ENCODE measurements at places on chromosomes 1 and 21. TPM values are rescaled to one million over a fixed set of nuclear protein-coding genes. Genes with fewer than 3 reads are reported as not detected.

Gene PFKL
- polyA plus RNA-seq: 123 TPM

Gene ABCA4
- polyA plus RNA-seq: 0.29 TPM

Gene OPRD1
- 0.56 TPM for polyA plus RNA-seq

Gene ESPN
- 6.8 TPM for polyA plus RNA-seq

Gene NLRP3
- 0.67 TPM for polyA plus RNA-seq

Gene TRIM67
- polyA plus RNA-seq: 0.32 TPM

Gene BARHL2
- not detected for polyA plus RNA-seq

Gene GRIK3
- polyA plus RNA-seq: 1.1 TPM

Gene PDC
- not detected for polyA plus RNA-seq

Gene SRRM1
- 82.0 TPM for polyA plus RNA-seq

Gene GJA8
- polyA plus RNA-seq: not detected

Gene ZNF648
- polyA plus RNA-seq: not detected

Gene TRIM46
- 5.6 TPM for polyA plus RNA-seq

Gene SMYD2
- polyA plus RNA-seq: 20.9 TPM

Gene NBPF20
- polyA plus RNA-seq: 0.44 TPM

Gene F3
- 26.0 TPM for polyA plus RNA-seq

Gene RBM11
- polyA plus RNA-seq: 5.5 TPM

Data from adrenal gland (tissue), 19 donors.